Placental pericyte (primary cell): ENCODE measurements at places on chromosomes 6 and 20. TPM values are rescaled to one million over a fixed set of nuclear protein-coding genes. Genes with fewer than 3 reads are reported as not detected.

The PEX7 gene
- total RNA-seq: 7.0 and 10.2 TPM in 2 replicates

The CRIP3 gene
- total RNA-seq: not detected in 2 replicates

The CST4 gene
- 10.7 TPM in 1 of 2 replicates, not detected in the other for total RNA-seq

The ABHD16B gene
- total RNA-seq: not detected in 2 replicates

The SMOC2 gene
- total RNA-seq: 0.14 and 0.22 TPM in 2 replicates

The FOXQ1 gene
- 5.0 and 5.5 TPM in 2 replicates for total RNA-seq

The OR2H1 gene
- not detected in 2 replicates for total RNA-seq

The PAX1 gene
- not detected in 2 replicates for total RNA-seq

The AVP gene
- not detected in 2 replicates for total RNA-seq

The CD40 gene
- total RNA-seq: 0.57 and 0.66 TPM in 2 replicates

The SNAP25 gene
- total RNA-seq: under 0.01 and 5.9 TPM in 2 replicates

The BPIFB1 gene
- total RNA-seq: not detected in 2 replicates
